ENCODE measurements at places on chromosomes 6 and 20. TPM values are rescaled to one million over a fixed set of nuclear protein-coding genes. Genes with fewer than 3 reads are reported as not detected.

DNA sequence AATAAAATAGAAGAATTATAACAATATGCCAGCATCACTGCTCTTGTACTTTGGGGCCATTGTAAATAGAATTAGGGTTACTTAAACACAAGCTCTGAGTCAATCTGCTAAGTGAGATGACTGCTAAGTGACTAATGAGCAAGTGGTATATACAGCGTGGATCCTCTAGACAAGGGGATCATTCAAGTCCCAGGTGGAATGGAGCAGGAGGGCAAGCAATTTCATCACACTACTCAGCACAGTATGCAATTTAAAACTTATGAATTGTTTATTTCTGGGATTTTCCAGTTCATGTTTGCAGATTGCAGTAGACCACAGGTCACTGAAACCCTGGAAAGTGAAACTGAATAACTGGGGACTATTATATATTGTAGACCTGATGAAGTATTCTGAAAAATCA, 235.3 kb downstream of the BTBD3 start:
- no peak for DNase-seq

Gene CDH26
- total RNA-seq: not detected

DNA sequence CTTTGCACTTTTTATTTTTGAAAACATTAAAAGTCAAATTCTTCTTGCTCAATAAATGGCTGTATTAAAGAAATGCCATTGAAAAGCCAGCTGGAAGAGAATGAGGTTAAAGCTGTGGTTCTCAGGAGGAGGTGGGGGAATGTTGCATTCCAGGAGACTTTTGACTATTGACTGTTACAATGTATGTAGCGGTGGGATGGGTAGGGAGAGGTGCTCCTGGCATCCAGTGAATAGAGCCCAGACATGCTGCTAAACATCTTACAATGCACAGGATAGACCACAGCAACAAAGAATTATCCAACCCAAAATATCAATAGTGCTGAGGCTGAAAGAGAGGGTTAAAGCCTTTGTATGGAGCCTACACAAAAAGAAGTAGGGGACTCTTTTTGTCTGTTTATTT, 295.9 kb downstream of the NKAIN2 start:
- DNase-seq: no peak

GRCh38 chr20:1405801-1406200, 12.9 kb upstream of the FKBP1A start:
- no peak for DNase-seq

DNA sequence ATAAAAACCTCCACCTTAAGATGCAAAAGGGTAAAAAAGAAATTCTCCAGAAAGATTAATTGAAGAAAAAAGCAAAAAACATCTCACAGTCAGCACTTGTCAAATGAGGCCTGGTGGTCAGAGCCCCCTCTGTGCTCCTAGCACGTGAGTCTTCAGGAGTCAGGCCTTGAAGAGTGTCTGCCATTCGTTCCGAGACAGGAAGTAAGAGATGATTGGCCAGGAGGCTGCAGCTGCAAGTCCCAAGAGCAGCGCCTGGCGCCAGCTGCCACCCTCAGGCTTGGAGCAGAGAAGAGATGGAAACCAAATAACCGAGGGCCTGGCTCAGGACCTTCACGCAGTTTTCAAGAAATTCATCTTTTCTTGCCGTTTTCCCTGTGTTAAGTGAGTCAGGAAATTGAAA, 65.0 kb downstream of the FAM120B start:
- no peak for DNase-seq

GRCh38 chr6:156497618-156498017, 279.6 kb upstream of the ARID1B start:
- no peak for DNase-seq

DNA sequence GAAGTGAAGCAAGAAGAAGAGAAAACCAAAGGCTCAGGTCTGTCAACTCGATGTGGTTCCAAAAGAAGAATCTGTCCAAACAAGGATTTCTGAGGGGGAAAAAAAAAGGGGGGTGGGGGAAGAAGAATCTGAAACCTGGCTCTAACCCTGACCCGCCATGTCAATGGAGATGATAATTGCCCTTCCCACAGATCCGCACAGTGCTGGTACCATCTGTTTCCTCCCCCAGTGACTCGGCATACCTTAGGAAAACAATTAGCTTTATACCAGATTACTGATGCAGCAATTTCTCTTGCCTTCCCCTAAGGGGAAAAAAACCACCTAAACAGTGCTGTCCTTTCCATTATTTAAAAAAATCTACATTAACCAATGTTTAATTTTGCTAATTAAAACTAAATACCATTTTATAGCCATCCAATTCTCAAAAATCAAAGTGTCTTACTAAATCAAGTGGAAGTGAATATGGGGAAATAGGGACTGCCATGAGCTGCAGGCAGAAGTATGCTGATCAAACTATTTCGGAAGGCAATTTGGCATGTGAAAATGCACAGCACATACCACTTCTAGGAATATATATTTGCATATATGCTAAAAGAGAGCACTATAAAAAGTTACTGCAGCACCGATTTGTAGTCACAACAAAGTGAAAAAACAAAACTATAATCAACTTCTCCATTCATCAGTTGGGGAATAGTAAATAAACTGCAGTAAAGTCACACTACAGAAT, 46.8 kb downstream of the MAP7 start:
- no peak for DNase-seq
